ENCODE measurements at places on chromosomes 6 and 20.
A peak's percentile ranks its signal among the peaks of the same experiment; 100 is the strongest.

- no peak for DNase-seq
- H3K4me3 ChIP-seq, result no peak overlapping the region
- no peaks in the 10 kb centered on the region for H3K36me3 ChIP-seq
- H3K27ac ChIP-seq, result no peak overlapping the region
- H3K27me3 ChIP-seq, result no peaks in the 10 kb centered on the region
Observed at GRCh38 chr6:68296126-68296525, 339.0 kb upstream of the ADGRB3 start.

DNA sequence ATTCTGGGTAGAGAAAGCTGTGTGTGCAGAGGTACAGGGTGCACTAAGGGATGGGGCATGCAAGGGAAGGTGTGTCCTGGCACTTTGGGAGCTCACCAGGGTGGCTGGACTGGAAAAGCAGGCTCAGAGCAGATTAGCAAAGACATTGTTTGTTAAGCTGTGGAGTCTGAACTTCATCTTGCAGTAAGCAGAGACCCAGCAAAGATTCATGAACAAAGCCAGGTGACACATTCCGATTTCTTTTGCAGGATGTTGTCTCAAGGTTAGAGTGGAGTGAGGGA, 28.8 kb downstream of the DUSP22 start:
- H3K27ac ChIP-seq, result no peak overlapping the region
- H3K4me1 ChIP-seq, result no peaks in the 10 kb centered on the region
- no peak for DNase-seq
- H3K4me3 ChIP-seq, result no peak overlapping the region
- H3K27me3 ChIP-seq, result no peaks in the 10 kb centered on the region

DNA sequence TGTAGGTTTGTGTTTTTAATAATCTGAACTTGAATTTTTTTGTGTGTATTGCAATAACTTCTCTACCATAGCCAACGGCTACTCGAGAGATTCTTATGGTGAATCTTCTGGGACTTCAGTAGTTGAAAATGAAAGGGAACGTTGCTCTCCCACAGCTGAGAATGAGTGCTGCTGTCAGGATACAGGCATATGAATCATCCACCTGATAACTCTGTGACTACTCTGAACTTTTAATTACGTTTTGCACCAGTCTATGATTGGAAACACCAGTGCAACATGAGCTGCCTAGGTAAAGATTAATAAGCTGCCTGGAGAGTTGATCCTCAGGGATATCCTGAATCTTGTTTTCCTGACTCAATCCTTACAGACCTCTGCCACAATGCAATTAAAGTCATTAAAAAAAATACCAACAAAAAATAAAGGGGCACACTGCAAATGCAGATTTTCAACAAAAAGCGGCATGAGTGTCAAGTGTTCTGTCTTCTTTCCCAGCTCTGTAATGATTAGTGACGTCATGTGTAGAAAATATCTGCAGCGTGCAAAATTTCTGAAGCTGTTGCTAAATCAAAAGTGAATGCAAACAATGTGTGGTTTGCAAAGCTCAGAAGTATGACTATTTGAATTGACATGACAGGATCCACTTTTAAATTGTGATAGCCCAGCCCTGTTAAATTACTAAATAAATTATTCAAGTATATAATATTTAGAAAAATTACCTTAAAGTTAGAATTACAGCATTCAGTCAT, 432.2 kb downstream of the HTR1B start:
- no peaks in the 10 kb centered on the region for H3K36me3 ChIP-seq
- DNase-seq, result no peak
- H3K27ac ChIP-seq, result no peak overlapping the region
- H3K4me3 ChIP-seq, result no peak overlapping the region
- H3K27me3 ChIP-seq, result no peaks in the 10 kb centered on the region
- H3K4me1 ChIP-seq, result no peaks in the 10 kb centered on the region

DNA sequence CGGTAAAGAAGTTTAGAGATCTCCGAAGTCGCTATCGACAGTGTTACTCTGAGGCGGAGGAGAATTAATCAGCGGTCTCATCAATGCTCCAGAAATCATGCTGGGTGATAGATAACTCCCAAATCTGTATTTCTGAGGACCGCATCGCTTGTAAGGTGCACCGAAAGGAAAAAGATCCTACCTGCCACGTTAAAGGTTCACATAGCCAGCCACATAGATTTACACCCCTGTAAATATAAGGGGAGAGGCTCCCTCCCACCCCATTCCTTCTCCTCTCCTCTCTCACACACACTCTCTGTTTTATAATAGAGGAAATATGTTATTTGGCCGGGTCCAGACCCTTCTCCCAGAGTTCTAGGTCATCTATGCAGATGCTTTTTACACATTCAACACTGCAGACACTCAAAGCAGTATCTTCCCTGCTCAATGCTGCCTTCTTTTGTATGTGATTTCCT, 620 bp upstream of the DEK start:
- peak overlapping the region; percentile 98 for H3K27ac ChIP-seq
- H3K4me1 ChIP-seq, result peaks cover 27% of the 10 kb centered on the region
- DNase-seq, result no peak
- peak overlapping the region; percentile 97 for H3K4me3 ChIP-seq

- no peaks in the 10 kb centered on the region for H3K4me1 ChIP-seq
- no peak overlapping the region for H3K4me3 ChIP-seq
- H3K36me3 ChIP-seq, result no peaks in the 10 kb centered on the region
- DNase-seq, result no peak
Observed at GRCh38 chr6:4347877-4348276, 212.5 kb upstream of the ECI2 start.

DNA sequence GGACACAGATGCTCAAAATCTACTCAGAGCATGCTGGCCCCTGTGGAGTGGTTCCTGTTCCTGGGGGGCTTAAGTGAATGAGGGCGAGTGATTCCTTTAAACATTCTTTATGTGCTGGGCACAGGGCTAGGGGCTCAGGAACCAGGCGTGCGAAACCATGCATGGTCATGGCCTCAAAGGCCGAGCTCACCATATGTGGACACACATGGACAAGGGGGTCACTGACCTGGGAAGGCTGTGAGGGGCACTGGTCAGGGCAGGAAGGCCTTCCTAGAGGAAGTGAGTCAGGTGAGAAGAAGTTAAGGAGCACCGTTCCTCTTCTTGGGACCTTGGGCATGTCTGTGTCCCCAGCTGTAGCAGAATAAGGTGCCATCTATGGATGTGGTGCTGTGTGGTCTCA, 74.6 kb upstream of the BHLHE23 start:
- no peak overlapping the region for H3K27ac ChIP-seq
- no peaks in the 10 kb centered on the region for H3K4me1 ChIP-seq
- peaks cover 69% of the 10 kb centered on the region for H3K27me3 ChIP-seq

DNA sequence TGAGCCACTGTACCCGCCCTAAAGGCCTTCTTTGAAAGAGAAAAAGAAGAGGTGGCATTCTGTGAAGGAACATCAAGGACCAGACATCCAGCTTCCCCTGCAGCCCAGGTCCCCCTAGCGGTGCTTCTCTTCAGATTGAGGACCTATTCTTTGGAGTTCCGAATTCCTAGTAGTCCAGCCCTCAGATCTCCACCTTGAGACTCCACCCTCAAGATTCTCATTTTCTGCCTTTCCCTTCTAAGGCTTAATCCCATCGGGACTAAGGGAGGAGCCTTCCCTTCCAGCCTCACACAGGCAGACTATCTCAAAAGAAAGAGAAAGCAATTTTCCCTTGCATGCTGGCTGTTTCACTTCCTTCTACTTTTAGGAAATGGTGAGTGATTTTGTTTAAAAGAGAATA, 32.5 kb downstream of the MUC22 start:
- H3K36me3 ChIP-seq, result no peaks in the 10 kb centered on the region
- no peak overlapping the region for H3K27ac ChIP-seq
- DNase-seq, result peak; percentile 71
- H3K4me1 ChIP-seq, result peaks cover 3% of the 10 kb centered on the region

DNA sequence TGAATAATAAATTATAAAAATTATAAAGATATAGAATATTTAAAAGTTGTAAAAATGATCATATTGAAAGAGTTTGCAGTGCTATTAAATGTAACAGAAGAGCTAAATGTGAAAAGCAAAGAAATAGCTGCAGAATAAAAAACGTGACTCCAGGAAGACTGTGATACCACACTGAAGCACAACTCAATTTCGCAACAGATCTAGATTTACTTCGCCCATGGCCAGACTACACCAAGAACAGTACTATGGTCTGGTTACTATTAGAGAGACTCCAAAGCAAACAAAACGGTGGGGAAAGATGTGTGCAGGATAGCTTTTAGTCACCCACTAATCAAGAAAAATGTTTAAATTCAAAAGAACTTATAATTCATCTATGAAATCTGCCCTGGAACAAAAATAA, 1.9 kb downstream of the CHD6 start:
- DNase-seq, result no peak
- peaks cover 13% of the 10 kb centered on the region for H3K27me3 ChIP-seq
- H3K36me3 ChIP-seq, result no peaks in the 10 kb centered on the region
- peak overlapping the region; percentile 99 for H3K4me3 ChIP-seq
- H3K4me1 ChIP-seq, result peaks cover 42% of the 10 kb centered on the region

DNA sequence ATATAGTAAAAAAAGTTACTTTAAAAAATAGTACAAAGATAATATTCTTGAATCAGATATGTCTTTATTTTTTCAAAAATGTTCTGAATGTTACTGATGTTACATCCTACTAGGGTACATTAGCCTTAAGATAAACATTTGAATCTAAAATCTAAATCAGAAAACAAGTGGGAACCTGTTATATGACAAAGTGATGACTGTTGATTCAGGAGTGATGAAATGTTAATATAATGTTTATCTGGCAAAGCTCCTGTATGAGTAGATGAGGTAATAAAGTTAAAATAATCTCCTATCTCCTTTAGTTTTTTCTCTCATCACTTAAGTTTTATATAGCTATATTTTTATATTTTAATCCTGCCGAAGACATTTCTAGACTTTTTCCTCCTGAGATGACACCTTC, 4.2 kb downstream of the DOP1A start:
- H3K27ac ChIP-seq, result no peak overlapping the region
- no peak overlapping the region for H3K4me3 ChIP-seq
- H3K36me3 ChIP-seq, result no peaks in the 10 kb centered on the region

GRCh38 chr20:50716518-50716917, 14.9 kb upstream of the PARD6B start:
- DNase-seq, result no peak
- peaks cover 7% of the 10 kb centered on the region for H3K4me1 ChIP-seq
- no peaks in the 10 kb centered on the region for H3K27me3 ChIP-seq
- H3K36me3 ChIP-seq, result no peaks in the 10 kb centered on the region
- H3K4me3 ChIP-seq, result no peak overlapping the region
- no peak overlapping the region for H3K27ac ChIP-seq

DNA sequence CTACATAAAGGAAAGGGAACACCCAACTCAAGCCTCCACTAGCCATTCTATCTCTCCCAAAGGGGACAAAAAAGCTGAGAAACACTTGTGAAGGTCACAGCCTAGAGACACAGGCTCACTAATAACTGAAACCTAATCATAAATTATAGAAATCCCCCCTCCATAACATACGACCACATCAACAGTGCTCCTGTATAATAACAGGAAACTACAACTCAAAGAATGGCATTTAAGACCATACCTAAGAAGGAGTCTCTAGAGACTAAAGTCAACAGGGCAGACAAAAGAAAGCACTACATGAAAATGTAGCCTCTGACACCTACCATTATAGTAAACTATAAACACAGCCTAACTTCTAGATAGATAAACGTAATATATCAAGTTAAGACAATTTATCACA, 82.7 kb downstream of the THEMIS start:
- H3K27me3 ChIP-seq, result no peaks in the 10 kb centered on the region
- H3K4me1 ChIP-seq, result no peaks in the 10 kb centered on the region
- no peak for DNase-seq
- no peaks in the 10 kb centered on the region for H3K36me3 ChIP-seq

DNA sequence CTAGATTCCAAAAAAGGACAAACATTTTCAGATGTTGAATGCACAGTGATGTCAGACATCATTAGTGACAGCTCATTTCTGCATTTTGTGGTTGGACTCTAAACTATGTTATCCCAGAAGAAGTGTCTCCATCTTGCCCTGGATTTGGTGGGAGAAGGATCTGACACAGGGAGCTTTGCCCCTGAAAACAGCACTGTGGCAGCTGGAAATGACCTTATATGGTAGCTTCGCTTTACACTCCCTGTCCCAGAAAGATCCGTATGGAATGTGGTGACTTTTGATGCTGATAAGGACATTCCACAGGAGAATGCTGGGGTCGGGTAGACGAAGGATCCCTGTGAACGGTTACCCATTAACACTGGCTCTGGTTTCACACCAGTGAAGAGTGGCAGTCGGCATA, 87.2 kb upstream of the EDN1 start:
- H3K4me1 ChIP-seq, result no peaks in the 10 kb centered on the region
- no peak overlapping the region for H3K27ac ChIP-seq
- H3K27me3 ChIP-seq, result no peaks in the 10 kb centered on the region

DNA sequence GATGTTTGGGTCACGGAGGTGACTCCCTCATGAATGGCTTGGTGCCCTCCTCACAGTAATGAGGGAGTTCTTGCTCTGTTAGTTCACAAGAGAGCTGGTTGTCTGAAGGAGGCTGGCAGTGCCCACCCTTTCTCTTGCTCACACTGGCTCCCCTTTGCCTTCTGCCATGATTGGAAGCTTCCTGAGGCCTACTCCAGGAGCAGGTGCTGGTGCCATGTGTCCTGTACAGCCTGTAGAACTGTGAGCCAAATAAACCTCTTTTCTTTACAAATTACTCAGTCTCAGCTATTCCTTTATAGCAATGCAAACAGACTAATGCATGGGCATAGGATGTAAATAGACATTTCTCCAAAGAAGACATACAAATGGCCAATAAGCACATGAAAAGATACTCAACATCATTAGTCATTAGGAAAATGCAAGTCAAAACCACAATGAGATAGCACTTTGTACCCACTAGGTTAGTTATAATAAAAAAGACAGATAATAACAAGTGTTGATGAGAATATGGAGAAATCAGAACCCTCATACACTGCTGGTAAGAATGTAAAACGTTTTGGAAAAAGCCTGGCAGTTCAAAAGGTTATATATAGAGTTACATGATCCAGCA, 17.7 kb downstream of the C20orf203 start:
- H3K4me1 ChIP-seq, result peaks cover 3% of the 10 kb centered on the region
- no peak for DNase-seq
- no peak overlapping the region for H3K27ac ChIP-seq
- H3K36me3 ChIP-seq, result no peaks in the 10 kb centered on the region
- no peaks in the 10 kb centered on the region for H3K27me3 ChIP-seq
- no peak overlapping the region for H3K4me3 ChIP-seq

DNA sequence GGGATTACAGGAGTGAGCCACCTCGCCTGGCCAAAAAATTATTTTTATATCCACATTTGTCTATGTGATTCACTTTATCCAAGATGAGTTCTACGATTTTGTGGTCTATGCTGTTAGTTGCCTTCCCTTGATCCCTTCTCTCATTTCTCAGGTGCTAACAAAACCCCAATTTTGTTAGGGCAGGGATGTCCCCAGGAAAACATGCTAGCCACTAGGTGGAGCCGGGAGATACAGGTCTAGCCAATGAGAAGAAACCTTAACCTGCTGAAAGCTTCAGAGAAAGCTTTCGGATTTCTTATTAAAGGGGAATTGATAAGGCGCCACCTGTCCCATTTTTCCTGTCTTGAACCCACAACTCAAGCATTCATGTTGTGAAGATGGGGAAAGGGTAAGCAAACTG, 167.4 kb upstream of the OLIG3 start:
- H3K27ac ChIP-seq, result no peak overlapping the region
- DNase-seq, result no peak
- H3K4me3 ChIP-seq, result no peak overlapping the region
- no peaks in the 10 kb centered on the region for H3K36me3 ChIP-seq
- H3K4me1 ChIP-seq, result peaks cover 11% of the 10 kb centered on the region
